Activated effector memory CD4-positive, alpha-beta T cell treated with anti-CD3 and anti-CD28 coated beads, Interleukin-2, amount 50 U/mL, for 16 hours (primary cell): ENCODE measurements at places on chromosomes 6 and 20.

DNA sequence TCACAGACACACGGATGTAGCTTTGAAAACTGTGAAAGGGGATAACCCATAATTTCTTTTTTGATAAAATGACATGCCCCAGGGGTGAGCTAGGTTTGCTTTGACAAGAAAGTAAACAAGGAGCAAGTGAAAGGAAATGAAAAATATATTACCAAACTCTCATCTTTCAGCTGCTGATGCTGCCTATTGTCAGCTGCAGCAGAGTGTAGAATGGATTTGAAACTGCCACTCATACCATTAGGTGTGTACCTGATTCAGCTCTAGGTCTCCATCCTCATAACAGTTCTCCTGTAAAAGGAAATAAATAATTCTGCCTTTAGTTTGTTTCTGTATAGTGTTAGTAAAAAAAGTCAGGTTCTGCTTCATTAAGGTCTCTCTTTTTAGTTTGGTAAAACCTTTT lies 415.1 kb upstream of the MARCKS start:
- no peak for DNase-seq

DNA sequence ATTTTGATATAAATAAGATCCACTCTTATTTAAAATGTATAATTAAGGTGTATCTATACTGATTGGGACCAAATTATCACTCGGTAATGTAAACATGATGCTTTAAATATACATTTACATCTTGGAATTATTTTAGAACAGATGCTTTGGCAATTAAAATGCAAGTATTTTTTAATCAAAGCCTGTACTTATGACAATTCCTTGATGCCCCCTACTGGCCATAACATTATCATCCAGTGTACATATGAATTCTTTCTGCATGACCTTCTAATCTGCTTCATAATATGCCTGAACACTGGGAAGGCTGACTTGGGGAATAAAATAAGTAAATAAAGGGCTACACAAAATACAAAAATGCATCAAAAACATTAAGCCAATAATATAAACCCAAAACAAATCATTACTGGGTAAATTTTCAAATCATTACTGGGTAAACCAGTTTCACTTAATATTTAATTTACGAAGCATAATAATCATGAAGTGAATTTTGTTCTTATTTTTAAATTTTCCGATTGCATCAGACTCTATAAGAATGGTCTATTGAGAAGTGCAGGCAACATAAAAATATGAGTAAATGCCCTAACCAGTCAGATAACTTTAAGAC lies 65.1 kb downstream of the CGA start:
- no peak for DNase-seq

GRCh38 chr6:7441048-7441775 lies 51.6 kb downstream of the RIOK1 start:
- DNase-seq: no peak

- no peak for DNase-seq
These were observed 89.6 kb downstream of the AIG1 start for GRCh38 chr6:143150281-143150680.

DNA sequence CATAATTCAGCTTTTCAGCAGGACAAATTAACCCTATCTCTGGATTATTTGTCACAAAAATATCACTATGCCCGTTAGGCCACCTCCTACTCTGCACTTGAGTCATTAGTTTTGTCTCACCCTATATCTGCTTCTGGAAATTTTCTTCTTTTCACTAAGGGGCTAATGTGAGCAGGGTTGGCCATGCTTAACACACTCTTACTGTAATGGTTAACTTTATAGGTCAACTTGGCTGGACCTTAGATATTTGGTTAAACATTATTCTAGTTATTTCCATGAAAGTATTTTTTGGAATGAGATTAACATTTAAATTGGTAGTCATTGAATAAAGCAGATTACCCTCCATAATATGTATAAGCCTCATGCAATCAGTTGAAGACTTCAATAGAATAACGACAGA lies 394.6 kb upstream of the PTCHD4 start:
- DNase-seq: no peak

GRCh38 chr20:39825524-39825923 lies 863.4 kb downstream of the DHX35 start:
- no peak for DNase-seq

DNA sequence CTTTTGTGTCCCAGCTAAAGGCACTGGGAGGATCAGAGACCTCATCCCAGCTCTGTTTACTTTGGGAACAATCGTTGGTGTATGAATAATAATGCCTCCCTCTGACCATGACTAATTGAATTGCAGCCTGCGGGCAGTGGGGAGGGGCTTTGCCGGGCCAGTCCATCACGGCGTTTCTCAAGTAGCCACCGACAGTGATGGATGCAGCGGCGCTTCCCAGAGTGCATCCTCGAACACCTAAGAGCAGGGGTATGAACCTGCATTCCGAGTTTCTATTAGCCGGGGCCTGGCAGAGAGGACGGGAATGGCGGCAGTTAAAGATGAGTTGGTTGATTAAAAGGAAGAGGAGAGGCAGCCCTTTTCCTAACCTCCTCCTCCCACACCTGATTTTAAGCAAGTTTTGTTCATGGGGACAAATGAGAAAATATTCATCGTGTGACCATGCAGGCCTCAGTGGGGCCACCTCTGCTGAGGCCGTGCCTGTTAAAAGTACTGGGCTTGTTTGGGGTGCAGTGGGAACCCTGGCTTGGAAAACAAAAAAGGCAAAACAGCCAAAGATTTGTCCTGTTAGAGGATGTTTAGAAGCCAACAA lies 154.1 kb downstream of the FOXA2 start:
- no peak for DNase-seq

- DNase-seq: no peak
These were observed 12.1 kb upstream of the ATXN1 start for GRCh38 chr6:16773362-16773761.

DNA sequence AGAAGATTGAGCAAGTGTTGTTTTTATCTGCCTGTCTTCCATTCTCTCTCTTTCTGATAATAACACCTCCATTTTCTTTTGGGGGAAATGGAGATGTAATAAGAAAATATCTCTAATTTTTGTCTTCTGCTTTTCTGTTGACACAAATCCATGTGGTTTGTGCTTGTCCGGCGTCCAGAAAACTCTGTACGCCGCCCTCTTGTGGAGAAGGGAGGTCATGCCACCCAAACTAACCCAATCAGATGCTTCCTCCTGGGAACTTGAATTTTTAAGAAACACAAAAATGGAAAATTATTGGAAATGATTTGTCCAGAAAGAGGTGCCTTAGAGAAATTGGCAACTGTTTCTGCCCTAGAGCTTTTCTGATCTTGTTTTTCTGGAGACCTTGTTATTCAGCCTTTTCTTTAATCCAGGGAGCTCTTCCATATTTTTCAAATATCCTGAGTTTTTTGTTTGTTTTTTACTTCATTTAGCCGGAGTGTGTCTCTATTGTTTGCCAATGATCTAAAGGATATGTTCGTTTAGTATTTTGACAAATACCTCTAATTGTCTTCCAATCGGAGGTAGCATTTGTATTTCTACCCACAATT lies 17.8 kb upstream of the FNDC1 start:
- peak; percentile 79 for DNase-seq

GRCh38 chr6:41531591-41532582 lies 14.3 kb upstream of the FOXP4 start:
- DNase-seq: peak; percentile 89

GRCh38 chr20:5065166-5065878 lies 54.4 kb downstream of the PCNA start:
- DNase-seq: no peak

DNA sequence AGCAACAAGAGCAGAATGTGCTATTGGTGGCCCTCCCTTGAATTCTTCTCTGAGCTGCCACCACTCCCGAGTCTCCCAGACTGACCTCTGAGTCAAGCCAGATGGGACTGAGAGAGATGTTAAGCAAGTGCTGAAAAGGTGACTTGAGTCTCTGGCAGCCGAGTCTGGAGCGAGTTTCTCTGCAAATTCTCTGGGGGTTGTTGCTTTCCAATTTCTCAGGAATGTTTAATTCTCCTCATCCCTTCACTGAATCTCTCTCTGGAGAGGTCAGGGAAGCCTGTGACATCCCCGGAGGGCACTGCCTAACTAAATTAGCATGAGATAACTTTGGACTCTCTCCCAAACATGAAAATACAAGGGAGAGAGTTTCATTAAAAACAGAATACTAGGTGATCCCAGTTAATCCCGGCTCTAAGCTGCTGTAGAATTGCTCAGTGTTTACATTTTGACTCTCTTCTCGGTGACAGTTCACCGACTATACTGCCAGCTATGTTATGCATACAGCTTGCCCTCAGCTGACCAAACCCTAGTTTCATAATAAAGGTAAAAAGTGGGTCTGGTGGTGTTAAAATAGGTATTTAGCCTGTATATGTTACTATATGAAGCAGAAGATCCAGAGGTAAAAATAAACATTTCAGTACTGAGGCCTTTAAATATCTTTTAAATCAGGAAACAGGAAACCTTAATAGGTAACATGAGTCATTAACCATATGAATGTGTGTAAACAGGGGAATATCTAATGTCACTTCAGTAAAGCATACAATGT lies 157.9 kb downstream of the FOXC1 start:
- no peak for DNase-seq

GRCh38 chr6:11380969-11381744 lies 148.7 kb upstream of the NEDD9 start:
- no peak for DNase-seq

DNA sequence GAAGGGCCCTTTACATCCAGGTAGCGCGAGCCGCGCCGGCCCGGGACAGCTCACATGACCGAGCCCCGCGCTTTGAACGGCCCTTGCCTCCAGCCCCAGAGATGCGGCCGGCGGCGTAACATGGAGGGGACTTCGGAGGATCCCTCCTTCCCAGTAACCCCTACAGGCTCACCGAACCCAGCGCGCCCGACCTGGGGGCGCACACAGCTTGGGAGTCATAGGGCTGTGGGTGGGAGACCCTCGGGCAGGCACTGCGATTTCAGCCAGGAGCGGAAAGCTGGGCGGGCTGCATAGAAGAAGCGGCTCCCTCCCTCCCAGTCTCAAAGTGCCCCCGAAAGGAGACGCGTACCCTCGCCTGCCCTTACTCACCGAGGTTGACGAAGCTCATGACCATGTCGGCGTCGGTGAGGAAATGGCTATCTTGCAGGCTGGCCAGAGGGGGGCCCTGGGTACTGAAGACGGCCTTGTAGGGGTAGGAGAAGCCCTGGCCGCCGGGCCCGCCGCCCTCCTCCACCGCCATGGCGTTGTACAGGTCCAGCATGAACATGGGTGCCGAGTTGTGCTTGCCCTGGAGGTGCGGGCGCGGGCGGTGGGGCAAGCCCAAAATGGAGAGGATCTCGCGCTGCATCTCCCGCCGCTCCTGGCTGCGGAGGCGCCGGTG lies 975 bp downstream of the BMP7 start:
- no peak for DNase-seq

DNA sequence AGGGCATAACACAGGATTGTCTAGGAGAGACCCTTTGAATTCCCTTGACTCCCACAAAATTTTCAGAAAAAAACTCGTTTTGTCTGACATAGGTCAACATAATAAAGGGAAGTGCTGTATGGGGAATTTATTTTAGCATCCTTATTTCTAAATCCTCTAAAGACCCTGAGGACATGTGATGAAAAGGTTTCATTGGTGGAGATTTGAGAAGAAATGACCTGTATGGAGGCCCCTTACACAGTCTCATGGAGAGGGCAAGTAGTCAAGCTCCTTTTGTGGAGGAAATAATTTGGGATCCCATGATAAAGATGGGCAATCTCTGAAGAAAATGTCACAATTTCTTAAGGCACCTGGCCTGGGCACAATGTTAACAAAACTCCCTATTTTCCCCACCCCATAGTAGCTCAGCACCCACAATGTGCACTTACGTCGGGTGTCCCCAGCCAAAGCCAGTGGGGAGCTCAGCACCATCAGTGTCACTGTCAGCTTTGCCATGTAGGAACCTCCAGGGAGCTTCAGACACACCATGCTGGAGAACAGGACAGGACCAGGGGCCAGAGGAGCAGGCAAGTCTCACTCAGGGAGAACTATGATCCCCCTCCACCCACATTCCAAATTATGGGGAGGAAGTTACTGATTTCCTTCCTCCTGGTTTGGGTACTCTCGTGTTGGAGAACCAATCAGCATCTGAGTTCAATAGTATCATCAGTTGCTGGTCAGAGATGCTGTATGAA lies at the start of gene HLA-DRB5:
HLA-DRB5 (minus strand) TSS at position 591 of the 734 bp plus-strand sequence; CDS start at position 528, 63 bp downstream.
- DNase-seq: peak; percentile 62

GRCh38 chr6:3301506-3301905 lies 42.8 kb downstream of the PSMG4 start:
- no peak for DNase-seq

DNA sequence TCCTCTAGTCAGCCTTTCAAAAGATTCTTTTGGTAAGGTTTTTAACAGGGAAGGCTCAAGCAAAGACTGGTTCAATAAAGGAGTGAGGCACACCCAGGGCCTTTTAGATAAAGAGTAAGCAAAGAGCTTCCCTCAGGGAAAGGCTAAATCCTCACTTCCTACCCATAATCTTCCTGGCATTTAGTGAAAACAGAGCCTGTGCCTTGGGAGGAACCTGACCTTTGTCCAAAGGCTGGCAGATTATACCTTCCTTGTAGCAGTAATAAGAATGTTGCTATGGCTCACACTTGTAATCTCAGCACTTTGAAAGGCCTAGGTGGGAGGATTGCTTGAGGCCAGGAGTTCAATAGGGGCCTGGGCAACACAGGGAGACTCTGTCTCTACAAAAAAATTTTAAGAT lies 280.1 kb upstream of the PLCB4 start:
- DNase-seq: no peak

DNA sequence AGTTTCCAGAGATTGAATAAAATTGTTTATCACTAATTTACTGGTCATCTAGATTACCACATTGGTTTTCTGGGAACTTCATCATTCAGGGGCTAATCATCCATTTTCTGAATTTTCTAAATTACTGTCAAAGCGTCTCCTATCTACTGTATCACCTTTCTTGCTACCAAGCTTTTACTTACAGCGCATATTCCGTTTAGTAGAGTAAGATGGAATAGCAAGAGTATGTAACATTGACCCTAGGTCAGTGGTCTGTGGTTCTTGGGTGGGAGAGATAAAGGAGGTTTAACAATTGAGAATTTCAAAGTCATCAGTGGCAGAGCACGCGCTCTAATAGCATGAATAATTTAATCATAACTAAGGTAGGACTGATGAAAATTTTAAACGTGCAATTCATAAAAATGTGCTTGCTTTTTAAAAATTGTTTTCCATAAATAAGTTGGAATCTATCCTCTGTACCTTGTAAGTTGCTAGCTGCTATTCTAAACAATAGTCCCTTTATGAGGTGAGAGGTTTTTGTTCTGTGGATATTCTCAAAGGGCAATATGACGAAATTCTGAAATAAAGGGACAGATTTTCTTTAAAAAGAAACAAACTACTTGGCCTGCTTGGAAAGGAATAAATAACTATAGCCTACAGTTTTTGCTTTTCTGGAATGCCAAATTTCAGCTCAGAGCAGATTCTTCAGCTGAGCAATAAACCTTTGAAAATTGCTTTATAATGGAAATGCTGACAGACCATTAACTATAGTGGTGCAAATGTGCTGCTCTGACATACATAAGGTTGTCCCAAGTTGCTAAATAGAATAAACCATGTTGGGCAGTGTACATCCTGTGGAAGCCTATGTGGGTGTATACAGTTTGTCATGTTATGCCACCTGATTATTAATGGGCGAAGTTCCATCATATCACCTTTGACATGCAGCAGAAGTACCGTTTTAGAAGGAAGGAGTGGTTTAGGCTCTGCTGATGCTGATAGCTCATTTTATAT lies 84.1 kb downstream of the ZFAND3 start:
- DNase-seq: no peak

GRCh38 chr6:107009499-107009898 lies 18.5 kb upstream of the MTRES1 start:
- DNase-seq: no peak
